ENCODE measurements at places on chromosomes 11 and 22.

- DNase-seq = no peak
Measured at GRCh38 chr11:12625438-12626071, 48.7 kb upstream of the TEAD1 start.

DNA sequence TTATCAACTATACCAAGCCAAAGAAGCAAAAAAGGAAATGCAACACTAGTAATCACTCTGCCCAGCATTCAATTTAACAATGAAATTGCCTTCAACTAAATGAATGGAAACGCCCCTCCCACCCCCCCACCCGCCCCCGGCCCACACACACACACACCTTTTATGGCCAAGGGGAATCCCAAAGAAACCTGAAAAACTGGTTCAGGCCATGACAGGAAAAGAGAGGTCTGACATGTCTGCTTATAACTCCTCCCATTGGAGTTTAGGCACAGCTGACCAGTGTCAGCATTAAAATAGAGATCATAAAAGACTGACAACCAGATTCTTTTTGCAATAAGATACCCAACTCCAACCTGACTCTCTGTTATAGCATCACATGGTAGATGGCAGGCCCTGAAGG lies 42.6 kb downstream of the ACER3 start:
- DNase-seq = no peak

- no peak for DNase-seq
Measured at GRCh38 chr22:42357221-42357620, 75.0 kb downstream of the NFAM1 start.

- no peak for DNase-seq
Measured at GRCh38 chr11:129460714-129461113, 85.1 kb downstream of the BARX2 start.

- DNase-seq = no peak
Measured at GRCh38 chr11:57249384-57250319, 12.6 kb upstream of the APLNR start.

Data from T-helper 2 cell (primary cell).